ENCODE measurements at places on chromosomes 7 and 10. TPM values are rescaled to one million over a fixed set of nuclear protein-coding genes. Genes with fewer than 3 reads are reported as not detected.

GRCh38 chr10:78974617-78975317 is 94.0 kb upstream of the ZMIZ1 start:
- H3K4me3 ChIP-seq = peak overlapping the region; percentile 72
- H3K27ac ChIP-seq = peak overlapping the region; percentile 98
- no peaks in the 10 kb centered on the region for H3K36me3 ChIP-seq
- DNase-seq = no peak
- peaks cover 66% of the 10 kb centered on the region for H3K4me1 ChIP-seq

DNA sequence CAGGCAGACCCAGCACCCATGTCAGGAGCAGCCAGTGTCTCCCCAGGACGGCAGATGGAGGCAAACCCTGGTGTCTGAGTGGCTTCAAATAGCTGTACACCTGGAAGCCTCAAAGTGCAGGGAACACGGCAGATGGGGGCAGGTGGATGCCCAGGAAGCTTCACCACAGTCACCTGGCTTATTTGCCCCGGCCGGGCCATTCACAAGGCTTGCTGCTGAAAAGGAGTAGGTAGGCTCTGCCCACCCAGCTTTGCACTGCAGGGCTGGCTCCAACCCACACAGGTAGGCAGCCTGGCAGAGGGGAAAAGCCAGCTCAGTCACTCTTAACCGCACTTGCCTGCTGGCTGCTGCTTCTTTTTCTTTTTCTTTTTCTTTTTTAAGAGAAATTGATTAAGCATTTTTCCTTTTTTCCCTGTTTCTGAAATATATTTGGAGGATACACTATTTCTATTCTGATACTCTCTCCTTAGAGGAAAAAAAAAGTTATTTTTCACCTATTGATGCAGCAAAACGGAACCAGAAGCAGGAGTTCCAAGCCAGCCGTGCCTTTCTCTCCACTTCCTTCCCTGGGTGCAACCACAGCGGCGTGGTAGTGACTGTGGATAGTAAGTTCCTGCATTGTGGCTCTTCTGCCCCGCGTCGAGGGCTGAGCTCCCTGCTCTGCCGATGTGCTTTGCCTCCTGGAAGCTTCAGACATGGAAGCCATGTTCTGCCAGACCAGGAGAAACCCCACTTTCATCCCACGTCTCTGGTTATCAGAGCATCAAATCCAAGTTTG is 118.3 kb downstream of the KLF6 start:
- H3K27me3 ChIP-seq = no peaks in the 10 kb centered on the region
- no peak overlapping the region for H3K27ac ChIP-seq
- H3K36me3 ChIP-seq = no peaks in the 10 kb centered on the region
- DNase-seq = no peak

GRCh38 chr10:88108115-88108610 is 244.7 kb downstream of the PTEN start:
- peaks cover 8% of the 10 kb centered on the region for H3K4me1 ChIP-seq
- H3K27ac ChIP-seq = no peak overlapping the region
- no peak overlapping the region for H3K4me3 ChIP-seq
- no peaks in the 10 kb centered on the region for H3K36me3 ChIP-seq
- DNase-seq = no peak

- H3K27ac ChIP-seq = no peak overlapping the region
- no peak for DNase-seq
- H3K36me3 ChIP-seq = no peaks in the 10 kb centered on the region
- peaks cover 4% of the 10 kb centered on the region for H3K4me1 ChIP-seq
- no peak overlapping the region for H3K4me3 ChIP-seq
These were observed 175.0 kb downstream of the CYP26A1 start for GRCh38 chr10:93248583-93249227.

DNA sequence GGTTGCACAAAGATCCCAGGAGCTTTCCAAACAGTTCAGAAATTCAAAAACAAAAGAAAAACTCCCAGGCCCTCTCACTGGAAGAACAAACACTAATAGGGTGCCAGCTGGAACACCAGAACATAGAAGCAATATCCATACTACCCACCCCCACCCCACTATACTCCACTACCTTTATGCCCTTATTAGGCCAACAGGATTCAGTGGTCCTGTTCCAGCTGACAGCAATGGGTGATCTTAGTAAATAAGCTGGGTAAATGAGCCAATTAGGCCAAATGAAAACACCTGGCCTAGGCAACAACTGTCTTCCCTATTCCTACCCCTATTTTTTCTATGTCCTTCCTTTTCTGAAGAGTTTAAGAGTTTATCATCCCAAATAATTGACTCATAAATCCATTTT is 11.7 kb downstream of the NOC3L start:
- DNase-seq = no peak
- no peak overlapping the region for H3K4me3 ChIP-seq
- H3K27me3 ChIP-seq = no peaks in the 10 kb centered on the region

GRCh38 chr10:21061982-21062381 is 164.9 kb upstream of the NEBL start:
- H3K4me1 ChIP-seq = no peaks in the 10 kb centered on the region
- H3K36me3 ChIP-seq = no peaks in the 10 kb centered on the region
- peaks cover 25% of the 10 kb centered on the region for H3K27me3 ChIP-seq
- no peak for DNase-seq
- no peak overlapping the region for H3K4me3 ChIP-seq

Gene C10orf143
- total RNA-seq = 2.9 TPM

Gene OR2A5
- not detected for total RNA-seq

Gene SGPL1
- 60.3 TPM for total RNA-seq

Measured in osteocyte (in vitro differentiated cells).